Stimulated activated CD8-positive, alpha-beta memory T cell treated with anti-CD3 and anti-CD28 coated beads, Interleukin-15, amount 100 ng/mL, for 4 hours (primary cell): ENCODE measurements at places on chromosomes 4 and X.

GRCh38 chr4:74379912-74380311, 15.0 kb downstream of the EREG start:
- no peak for DNase-seq

DNA sequence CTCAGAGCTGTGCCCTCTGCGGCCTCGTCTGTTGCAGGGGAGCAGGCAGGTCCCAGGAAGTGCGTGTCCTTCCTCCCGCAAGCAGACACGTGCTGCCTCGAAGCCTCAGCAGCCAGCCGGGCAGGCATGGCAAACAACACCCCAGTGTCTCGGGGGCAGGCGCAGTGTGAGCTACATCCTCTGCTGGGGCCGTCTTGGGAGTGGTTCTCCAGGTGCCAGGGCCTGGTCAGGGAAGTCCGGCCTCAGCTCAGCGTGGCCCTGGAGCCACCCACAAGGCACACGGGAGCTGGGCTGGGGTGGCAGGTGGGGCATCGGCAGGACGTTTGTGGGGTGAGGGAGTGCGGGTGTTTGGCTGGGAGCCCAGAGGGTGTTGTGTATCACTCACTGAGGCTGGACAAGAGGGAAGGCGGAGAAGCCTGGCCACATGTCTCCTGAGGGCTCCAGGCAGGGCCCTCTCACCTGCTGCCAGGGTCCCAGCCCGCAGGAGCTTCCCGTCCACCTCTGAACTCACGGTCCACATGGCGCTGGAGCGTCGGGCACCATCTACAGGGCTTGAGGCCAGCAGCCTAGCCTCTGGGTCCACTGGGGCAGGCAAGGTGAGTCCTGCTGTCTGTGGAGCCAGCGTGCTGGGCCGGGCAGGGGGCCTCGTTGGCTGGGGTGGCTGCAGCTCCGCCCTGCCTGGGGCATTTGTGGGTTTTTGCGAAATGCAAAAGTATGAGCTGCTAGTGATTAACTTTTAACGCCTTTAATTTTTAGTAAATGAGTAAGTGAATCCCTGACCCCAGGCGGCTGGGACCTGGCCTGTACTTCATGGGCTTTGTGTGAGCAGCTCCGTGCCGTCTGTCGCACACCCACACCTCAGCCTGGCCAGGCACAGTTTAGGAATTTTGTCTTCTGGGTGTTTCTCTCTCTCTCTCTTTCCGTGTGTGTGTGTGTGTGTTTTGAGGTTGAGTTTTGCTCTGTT, 17.3 kb upstream of the UVSSA start:
- DNase-seq, result no peak

GRCh38 chrX:640641-641040, 10.1 kb downstream of the SHOX start:
- no peak for DNase-seq

- no peak for DNase-seq
These were observed 33.4 kb downstream of the SLC39A8 start for GRCh38 chr4:102311912-102312311.

DNA sequence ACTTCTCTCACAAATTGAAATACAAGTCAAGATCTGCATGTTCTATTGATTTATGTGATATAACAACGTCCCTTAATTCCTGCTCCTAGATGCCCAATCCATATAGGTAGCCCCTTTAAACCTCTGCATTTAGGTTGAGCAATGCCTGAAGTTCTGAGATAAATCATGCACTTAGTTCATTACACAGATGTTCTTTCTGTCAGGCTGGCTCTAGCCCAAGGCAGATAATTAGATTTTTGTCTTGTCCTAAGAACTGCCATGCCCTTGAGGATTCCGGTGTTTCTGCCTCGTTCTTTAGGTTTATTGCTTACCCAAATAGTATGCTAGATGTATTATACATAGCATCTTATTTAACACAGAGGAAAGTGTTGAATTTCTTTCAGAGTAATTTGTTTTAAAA, 143.1 kb downstream of the TRAM1L1 start:
- no peak for DNase-seq

DNA sequence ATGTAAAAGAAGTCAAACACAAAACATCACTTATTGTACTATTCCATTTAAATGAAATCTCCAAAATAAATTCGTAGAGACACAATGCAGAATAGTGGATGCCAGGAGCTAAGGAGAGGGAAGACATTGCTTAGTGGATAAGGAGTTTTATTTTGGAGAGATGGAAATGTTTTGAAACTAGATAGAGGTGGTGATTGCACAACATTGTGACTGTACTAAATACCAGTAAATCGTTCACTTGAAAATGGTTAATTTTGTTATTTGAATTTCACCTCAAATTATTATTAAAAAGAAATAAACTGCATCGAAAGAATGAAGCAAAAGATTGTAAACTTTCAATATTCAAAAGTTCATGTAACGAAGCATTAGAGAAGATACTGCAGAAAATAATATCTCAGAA, 9.7 kb upstream of the ACSL4 start:
- DNase-seq, result no peak

GRCh38 chrX:80648023-80648422, 161.7 kb downstream of the BRWD3 start:
- DNase-seq, result no peak

- no peak for DNase-seq
These were observed 94.3 kb upstream of the PLAC1 start for GRCh38 chrX:134752558-134752957.

DNA sequence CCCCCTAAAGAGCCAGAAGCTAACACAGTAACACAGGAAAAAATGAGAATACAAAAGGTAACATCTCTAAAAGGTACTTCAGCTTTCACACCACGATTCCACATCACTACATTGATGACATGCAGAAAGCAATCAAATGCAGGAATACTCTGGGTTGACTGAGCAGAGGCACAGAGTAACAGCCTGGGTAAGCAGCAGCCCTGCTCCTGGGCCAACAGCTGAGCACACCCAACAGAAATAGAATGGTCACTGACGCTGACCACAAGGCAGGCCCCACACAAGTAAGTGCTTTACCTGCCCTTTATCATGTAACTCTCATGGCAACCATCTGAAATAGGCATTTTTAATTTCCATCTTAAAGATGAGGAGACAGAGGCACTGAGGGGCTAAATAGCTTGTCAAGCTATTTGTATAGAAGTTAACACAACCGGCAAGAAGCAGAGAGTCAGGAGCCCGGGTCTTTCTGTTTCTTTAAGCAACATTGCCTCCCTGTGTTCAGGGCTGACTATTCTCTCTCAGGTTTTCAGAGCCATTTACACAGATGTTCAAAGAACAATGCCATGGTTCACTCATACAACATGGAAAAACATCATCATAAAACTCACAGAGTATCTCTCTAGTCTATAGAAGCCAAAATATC, 168.9 kb downstream of the ZNF674 start:
- DNase-seq, result no peak

DNA sequence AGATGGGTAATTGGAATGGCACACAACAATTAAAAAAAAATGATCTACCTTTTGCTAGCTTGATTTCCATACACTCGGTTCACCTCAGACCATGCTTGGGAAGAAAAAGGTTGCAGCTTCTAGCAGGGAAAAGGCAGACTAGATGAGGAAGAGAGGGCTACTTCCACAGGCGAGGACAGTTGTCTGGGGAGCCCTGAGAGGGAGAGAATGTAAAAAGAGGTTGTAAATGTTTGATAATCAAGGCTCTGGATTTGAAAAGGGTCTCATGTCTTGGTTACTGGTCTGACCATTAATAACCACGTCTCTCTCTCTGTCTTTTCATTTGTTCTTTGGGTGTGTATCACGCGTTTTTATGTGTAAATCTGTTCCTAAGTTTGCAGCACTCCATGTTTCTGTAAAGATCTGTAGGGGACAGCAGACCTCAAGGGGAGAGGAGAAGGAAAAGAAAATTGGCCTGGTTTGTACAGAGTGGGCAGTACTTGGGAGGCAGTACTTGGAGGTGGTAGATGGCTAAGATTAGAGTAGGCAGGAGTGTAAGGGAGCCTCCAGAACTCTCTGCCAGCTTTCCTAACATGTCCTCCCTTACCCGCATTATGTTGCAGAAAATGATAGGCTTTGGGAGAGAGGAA, 750 bp downstream of the ARMCX5 start:
- DNase-seq, result no peak

DNA sequence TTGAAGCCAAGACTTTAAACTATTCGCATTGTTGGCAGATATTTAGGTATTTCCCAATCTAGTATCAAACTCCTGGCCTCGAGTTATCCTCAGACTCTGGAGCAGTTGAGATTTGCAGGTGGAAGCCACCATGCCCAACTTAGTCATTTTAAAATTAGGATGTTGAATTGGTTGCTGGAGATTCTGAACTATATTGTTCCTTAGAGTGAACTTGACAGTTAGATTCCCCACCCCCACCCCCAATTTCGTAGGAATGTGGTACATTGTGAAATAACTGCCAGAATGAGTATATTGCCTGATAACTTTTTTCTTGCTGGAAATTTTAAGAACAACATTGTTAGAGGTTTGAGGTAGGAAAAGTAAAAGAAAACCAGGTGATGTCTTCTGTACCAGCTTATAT, 2.3 kb downstream of the NOCT start:
- DNase-seq, result no peak

- no peak for DNase-seq
These were observed 39.8 kb downstream of the GLRB start for GRCh38 chr4:157115613-157116335.

- no peak for DNase-seq
These were observed 67.9 kb upstream of the SLC4A4 start for GRCh38 chr4:71270901-71271300.

DNA sequence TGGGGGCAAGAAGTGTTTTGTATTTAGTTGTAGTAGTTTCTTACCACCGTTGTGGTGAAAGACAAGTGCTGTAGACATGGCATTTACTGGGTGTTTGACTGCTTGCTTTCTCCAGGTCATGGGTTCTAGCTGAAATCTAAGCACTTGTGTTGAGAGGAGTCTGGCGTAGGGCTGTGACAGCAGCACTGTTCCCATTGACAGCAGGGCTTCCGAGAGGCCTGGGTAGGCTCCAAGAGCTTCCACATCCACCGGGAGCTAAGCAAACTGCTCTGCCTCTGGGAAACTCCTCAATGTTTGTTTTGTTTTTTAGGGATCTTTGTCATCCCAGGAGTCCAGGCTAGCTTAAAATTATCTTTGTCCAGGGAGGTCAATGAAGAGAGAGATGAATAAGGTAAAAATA, 44.3 kb downstream of the BMPR1B start:
- DNase-seq, result no peak

DNA sequence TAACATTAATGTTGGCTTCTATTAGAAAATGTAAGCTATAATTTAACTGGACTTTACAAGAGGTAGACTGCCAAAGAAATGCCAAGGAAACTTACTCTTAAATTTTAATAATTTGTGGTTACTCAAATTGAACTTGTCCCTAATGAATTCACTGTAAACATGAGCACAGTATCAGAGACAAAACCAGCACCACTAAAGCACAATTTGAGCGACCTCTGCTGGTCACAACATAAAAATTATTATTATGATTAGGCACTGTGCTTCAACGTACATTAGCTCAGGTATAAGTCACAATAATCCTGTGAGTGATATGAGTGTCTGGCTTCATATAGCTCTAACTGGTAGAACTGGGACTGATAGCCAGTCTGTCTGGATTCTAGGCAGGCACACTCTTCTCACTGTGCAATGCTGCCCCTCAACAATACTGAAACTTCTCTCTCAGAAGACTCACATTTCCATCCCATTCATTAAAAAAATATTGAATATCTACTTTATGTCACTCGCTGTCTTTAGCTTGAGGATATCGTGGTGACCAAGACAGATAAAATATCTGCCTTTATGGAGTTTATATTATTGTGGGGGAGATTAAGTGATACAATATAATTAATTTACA, 8.0 kb downstream of the NUDT6 start:
- no peak for DNase-seq

DNA sequence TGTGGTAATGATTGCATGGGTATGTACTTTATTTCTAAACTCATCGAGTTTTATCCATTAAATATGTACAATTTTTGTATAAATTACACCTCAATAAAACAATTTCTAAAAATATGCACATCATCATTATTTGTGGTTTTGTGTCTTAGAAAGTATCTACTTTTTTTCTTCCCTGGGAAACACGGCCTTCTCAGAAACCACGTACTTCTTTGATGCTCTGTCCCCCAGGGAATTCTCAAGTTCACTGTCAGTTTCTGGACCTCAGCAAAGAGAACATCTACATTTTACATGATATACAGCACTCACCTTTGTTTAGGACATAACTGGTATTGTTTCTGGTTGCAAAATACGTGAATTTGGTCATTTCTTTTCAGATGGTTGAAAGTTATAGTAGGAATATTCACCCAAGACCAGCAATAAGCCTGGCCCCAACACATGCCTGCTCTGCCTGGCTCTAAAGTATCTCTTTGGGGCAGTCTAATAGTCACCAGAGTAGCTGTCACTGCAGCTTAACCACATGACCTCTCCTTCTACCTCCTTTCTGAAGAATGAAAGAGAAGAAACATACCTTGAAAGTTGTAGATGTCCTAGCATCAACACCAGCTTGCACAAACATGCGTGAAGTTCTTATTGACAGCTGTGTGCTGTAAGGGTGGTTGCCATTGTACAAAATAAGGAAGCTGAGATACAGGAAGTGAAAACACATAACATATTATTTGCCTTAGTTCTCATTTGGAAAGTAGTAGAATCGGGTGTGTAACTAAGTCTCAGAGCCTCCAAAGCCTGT, 48.4 kb upstream of the SPANXN4 start:
- DNase-seq, result no peak

DNA sequence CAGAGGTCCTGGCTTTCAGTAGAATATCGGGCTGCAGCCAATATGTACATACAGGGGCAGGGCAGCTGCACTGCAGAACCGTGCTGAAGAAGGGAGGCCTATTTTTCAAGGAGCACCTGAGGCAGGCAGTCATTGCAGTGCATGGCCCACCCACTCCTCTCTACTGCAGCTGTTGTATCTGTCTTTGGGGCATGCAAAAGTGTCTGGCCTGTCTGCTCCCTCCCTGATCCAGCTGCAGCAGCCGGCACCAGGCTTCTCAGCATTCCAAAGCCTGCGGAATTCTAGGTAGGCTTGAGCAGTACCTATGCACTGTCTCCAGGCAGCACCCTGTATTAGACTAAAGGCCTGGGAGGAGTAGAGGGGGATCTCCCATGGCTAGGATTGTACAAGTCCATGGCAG, 415.2 kb upstream of the MAGEB16 start:
- DNase-seq, result no peak

- no peak for DNase-seq
These were observed 240.2 kb upstream of the GRIA3 start for GRCh38 chrX:122943918-122944317.

DNA sequence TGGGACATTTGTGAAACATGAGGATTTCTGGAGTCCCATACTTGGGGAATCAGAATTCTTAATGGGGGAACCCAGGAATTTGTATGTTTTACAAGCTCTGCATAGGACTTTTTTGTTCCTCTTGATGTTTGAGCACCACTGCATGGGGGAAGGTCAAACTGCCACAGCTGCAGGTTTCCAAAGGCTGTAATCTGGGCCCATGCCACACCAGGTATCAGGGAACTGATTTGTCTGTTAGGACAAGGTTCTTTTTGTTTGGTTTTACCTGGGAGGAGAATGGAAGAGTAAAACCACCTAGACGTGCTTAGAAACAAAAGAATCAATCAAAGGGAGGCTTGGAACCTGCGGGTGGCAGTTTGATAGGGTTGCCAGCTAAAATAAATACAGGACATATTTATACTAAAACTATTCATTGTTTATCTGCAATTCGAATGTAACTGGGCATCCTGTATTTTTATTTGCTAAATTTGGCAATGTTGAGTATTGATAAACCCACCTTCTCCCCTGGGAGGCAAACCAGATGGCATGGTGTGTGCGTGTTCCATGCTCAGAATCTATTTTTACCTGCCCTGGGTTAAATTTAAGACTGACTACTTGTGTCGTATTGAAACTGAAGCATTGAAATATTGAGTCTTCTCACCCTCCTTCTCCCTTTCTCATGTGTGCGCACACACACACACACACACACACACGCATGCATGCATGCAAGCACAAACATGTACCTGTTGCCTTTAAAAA, 63.7 kb downstream of the TMEM164 start:
- no peak for DNase-seq

- no peak for DNase-seq
These were observed 11.2 kb upstream of the ADD1 start for GRCh38 chr4:2832309-2832980.
